NCI-H2171 (cell line): ENCODE measurements at places on chromosomes 5 and 9.

DNA sequence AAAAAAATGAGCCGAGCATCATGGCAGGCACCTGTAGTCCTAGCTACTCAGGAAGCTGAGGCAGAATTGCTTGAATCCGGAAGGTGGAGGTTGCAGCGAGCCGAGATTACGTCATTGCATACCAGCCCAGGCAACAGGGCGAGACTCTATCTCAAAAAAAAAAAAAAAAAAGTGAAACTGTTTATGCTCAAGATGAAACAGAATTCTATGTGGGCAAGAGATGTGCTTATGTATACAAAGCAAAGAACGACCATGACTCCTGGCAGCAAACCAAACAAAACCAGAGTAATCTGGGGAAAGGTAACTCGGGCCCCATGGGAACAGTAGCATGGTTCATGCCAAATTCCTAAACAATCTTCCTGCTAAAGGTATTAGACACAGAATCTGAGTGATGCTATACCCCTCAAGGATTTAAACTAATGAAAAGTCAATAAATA lies 32.6 kb upstream of the PLAC8L1 start:
- no peak for DNase-seq

GRCh38 chr5:61790678-61791077 lies 458.6 kb downstream of the ZSWIM6 start:
- no peak for DNase-seq

- DNase-seq: peak; percentile 52
Observed at GRCh38 chr5:139904816-139905661, 109.4 kb downstream of the PSD2 start.

DNA sequence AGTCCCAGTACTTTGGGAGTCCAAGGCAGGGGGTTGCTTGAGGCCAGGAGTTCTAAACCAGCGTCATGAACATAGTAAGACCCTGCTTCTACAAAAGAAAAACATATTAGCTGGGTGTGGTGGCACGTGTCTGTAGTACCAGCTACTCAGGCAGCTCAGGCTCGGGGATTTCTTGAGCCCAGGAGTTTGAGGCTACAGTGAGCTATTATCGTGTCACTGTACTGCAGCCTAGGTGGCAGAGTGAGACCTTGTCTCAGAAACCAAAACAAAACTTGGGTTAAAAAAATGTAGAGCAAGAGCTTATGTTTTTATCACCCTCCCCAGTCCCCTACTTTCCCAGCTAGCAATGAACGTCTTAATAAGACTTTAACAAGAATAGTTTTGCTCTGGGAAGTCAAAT lies 46.7 kb downstream of the UHRF2 start:
- DNase-seq: no peak

GRCh38 chr9:107033966-107034365 lies 171.0 kb downstream of the ZNF462 start:
- no peak for DNase-seq

- no peak for DNase-seq
Observed at GRCh38 chr5:141373673-141374317, at the start of gene PCDHGA6. Gene PCDHGA6 (plus strand): TSS chr5:141373891. CDS start chr5:141374084, 193 bp downstream.

GRCh38 chr5:177349762-177350161 lies 1.7 kb downstream of the LMAN2 start:
- DNase-seq: no peak

DNA sequence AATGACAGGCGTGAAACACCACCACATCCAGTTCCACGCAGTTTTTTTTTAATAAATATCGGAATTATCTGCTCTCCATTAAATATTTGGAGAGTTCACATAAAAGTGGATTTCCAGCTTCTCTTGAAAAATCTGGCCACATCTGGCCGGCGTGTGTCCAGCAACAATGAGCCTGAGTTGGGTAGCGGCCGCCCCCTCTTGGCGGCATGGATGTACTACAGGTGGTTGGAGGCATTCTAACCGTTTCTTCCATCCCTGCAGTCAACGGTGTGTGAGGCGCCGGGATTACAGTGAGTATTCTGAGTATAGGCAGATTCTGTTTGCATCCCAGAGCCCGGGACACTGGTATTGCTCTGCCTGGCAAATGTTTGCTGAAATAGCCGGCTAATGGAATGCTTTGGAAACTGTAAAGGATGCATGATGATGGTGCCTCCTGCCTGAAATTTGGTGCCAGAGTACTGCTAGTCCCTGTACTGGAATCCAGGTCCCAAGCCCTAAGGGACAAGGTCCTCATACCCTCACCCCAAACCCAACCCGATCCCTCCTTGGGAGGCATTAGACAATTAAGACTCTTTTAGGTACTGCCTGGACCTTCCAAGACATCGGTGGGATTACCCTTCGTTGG lies 13.6 kb upstream of the GM2A start:
- DNase-seq: no peak

DNA sequence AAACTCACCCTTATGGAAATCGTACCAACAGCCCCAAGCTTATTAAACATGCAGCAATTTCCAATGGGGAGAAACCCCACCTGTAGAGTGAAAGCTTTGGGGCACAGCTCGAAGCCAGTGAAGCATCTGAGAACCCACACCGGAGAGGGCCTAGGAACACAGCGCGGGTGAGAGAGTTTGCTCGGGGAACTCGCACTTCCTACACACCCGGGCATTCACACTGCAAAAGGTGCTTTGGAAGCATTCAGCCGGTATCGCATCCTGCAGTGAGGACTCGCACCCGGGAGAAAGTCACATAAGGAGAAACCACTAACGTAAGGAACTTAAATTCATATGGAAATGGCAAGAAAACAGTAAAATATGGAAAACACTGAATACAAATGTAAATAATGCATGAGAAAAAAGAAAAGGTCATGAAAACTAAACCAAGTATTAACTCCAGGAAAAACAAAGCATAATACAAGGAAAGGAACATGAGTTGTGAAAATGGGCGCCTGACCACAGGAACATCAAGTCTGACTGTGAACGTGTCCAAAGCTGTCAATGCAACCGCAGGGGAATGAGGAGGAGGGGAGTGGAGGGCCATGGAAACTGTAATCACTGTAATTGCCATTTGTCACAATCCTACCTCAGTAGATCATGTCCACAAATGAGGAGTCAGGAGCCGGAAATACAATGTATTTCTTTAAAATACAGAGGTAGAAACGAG lies 28.7 kb downstream of the CAMSAP1 start:
- DNase-seq: no peak

- DNase-seq: no peak
Observed at GRCh38 chr9:16320338-16320902, 550.0 kb downstream of the BNC2 start.

DNA sequence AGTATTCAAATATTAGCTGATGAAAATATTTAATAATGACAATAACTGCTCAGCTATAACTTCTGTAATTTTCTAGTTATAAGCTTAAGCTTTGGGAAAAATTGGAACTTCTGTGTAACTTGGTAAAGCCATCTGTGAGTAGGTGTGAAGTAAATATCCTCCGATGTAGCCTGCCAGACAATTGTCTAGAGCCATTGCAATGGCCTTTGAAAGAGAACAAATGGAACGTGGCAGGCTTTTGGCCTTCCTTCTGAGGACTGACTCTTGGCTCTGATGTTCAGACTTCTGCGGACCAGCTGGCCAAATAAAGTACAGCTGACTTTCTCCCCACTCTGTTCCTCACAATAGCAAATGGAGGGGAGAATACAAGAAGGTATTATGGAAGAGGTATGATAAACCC lies 203.4 kb upstream of the NMUR2 start:
- DNase-seq: no peak

GRCh38 chr9:72362680-72363139 lies 2.3 kb downstream of the ZFAND5 start:
- no peak for DNase-seq

DNA sequence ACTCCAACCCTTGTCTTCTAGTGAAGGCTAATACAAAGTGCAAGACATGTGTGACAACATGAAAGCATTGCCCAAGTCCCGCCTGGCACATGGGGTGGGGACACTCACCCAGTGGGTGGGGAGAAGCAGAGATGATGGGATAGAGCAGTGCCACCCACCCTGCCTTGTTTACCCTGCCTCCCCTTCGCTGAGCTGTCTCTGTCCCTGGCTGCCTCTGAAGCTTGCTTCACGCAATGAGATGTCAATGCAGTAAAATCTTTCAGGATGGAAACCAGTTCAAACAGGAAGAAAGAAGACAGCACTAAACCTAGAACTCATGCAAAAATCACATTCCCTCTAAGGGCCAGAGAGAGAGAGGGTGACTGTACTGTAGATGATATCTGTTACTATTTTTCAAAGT lies 148.0 kb downstream of the INSYN2B start:
- no peak for DNase-seq

- no peak for DNase-seq
Observed at GRCh38 chr9:121326130-121326838, 43.8 kb downstream of the STOM start.

DNA sequence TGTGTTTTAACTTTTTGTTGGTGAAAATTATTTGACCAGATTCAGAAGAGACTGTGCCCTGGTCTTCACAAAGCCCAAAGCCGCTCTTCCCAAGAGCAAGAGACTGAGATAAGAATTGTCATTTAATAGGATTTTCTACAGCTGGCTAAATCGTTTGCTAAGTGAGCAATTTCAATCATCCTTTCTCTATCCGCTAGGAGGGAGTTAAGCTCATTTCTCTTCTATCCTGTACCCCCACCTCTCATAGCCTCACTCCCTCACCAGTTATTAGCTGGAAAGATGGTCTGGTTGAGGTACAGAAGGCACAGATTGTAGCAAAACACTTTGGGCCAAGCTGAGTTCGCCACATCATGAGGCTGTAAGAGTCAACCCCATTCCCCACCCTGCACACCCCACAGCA lies 43.0 kb upstream of the SIL1 start:
- no peak for DNase-seq

GRCh38 chr5:170522211-170523141 lies 18.7 kb downstream of the KCNIP1 start:
- peak; percentile 17 for DNase-seq

DNA sequence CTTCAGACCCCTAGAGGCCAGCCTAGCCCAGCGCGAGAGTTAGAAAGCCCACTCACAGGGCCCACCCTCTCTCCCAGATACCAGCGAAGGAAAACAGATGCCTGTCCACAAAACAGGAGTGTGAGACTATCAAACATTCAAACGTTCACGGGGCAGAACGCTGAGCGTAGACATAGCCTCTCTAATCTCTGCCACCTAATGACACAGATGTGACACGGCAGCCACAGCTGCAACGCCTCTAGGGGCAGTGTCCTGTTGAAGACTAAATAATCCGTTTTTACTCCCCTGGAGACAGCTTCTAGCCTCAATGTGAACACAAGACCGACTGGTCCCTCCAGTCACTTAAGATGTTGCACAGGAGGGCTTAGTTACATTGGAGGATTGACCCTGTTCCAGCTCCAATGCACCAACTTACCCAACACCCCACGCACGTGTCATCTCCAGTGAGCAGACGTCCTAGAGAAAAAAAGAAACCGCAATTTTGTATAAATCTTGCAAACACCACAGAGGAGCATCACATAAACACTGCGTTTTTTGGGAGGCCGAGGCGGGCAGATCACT lies 14.3 kb downstream of the DIPK1B start:
- no peak for DNase-seq

GRCh38 chr5:154627698-154628678 lies 127.2 kb upstream of the LARP1 start:
- no peak for DNase-seq
